T-helper 1 cell (primary cell): ENCODE measurements at places on chromosomes 5 and 9.

- DNase-seq, result no peak
These were observed 9.4 kb upstream of the C5orf15 start for GRCh38 chr5:133977858-133978257.

GRCh38 chr5:93911609-93912008, 170.2 kb upstream of the POU5F2 start:
- DNase-seq, result no peak

- no peak for DNase-seq
These were observed 12.7 kb downstream of the PTPDC1 start for GRCh38 chr9:94096819-94097577.

DNA sequence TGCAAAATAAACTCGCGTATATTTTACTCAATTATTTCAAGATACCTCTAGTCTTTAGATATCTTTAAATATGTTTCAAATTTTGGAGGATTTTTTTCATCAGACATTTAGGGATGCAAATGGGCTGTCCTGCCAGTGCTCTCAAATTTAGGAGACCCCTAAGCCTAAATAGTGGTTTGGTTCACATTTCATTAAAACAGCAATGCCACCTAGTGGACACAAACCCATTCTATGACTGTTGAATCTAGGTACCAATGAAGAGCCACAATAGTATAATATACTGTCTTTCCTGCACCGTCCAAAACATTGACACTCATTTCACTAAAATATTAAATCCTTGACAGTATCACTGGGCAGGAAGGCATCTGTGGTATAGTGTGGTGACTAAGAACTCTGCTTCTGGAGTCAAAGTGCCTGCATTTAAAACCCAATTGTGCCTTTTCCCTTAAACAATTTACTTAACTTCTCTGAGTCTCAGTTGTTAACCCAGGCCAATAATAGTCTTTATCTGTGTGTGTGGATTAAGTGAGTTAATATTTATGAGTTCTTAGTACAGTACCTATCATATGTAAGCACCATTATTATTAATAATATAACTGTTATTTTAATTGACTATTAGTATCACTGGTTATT, 148.0 kb downstream of the RORB start:
- no peak for DNase-seq

DNA sequence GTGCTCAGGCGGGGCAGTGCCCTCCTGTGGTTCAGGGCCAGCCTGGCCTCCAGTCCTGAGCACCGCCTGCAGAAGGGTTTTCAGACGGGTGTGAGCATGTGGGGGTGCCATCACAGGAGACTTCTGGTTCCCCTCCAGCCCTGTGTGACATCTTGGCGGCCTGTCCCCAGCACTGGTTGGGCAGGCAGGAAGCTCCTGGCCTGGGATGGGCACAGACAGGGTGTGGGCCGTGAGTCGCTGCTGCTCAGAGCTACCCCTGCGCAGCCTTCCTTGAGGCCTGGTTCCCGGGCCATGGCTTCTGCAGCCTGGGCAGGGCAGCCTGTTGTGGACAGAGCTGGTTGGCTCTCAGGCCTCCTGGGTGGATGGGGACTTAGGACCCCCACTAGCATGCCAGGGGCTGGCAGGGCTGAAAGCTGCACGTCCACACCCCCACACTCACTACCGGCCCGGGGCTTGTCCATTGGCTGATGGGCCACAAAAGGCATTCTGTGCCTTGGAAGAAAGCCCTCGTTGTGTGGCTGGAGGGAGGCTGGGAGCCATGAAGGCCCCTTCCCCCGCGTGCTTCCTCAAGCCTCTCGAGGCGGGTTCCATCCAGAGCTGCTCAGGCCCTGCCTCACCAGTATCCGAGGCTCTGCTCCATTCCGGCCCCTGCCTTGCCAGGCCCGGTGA, 58.7 kb downstream of the RXRA start:
- DNase-seq, result no peak

- DNase-seq, result no peak
These were observed 177.9 kb downstream of the MACROH2A1 start for GRCh38 chr5:135221187-135221473.
